Kidney epithelial cell (primary cell): ENCODE measurements at places on chromosomes 3 and 15. TPM values are rescaled to one million over a fixed set of nuclear protein-coding genes. Genes with fewer than 3 reads are reported as not detected.

- DNase-seq, result peak; percentile 95
These were observed 5.0 kb upstream of the CDV3 start for GRCh38 chr3:133568294-133569014.

The ZDHHC23 gene
- total RNA-seq, result 4.7 and 8.4 TPM in 2 replicates

The UQCRC1 gene
- 413 and 435 TPM in 2 replicates for total RNA-seq

The IGDCC3 gene
- total RNA-seq, result 0.13 and 0.27 TPM in 2 replicates

GRCh38 chr15:91517491-91518200 is 335.9 kb upstream of the SLCO3A1 start:
- no peak for DNase-seq

DNA sequence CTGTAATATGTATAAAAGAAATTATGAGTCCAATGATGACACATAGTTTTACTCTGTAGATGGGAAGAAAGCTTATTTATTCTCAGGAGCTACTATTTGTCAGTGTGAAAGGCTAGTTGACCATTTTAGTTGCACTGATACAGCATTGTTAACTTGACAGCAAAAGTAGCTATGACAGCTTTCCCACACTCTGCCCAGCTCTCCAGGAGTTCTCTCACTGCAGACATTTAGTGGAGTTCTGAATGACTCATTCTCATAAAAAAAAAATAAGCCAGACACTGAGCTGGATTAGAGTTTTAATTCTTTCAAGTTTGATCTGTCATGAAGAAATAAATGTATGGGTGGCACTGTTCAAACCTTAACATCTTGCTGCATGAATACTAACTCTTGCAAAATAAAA is 77.2 kb upstream of the CFAP20DC start:
- peak; percentile 44 for DNase-seq

The GLDN gene
- not detected in 2 replicates for total RNA-seq

The GLT8D1 gene
- 40.9 and 45.9 TPM in 2 replicates for total RNA-seq

The CPLX3 gene
- total RNA-seq, result not detected in 2 replicates
